Central memory CD4-positive, alpha-beta T cell (primary cell): ENCODE measurements at places on chromosomes 6 and 20.

DNA sequence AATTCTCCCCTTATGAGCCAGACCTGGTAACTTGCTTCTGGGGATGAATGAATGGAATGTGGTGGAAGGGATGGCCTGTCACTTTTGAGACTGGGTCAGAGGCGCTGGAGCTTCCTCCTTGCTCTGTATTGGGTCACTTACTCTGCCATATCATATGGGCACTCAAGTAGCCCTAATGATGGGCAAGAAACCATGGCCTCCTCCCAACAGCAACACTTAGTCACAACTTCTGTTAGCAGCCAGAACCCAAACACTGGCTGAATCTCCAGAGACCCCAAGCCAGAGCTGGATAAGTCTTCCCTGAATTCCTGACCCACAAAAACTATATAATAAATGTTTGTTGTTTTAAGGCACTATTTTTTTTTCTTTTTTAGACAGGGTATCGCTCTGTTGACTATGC, 5.5 kb downstream of the E2F1 start:
- no peak for DNase-seq

GRCh38 chr6:123956492-123957139, 153.0 kb downstream of the NKAIN2 start:
- no peak for DNase-seq

- no peak for DNase-seq
Measured at GRCh38 chr20:35005463-35005961, 49.8 kb downstream of the MYH7B start.

DNA sequence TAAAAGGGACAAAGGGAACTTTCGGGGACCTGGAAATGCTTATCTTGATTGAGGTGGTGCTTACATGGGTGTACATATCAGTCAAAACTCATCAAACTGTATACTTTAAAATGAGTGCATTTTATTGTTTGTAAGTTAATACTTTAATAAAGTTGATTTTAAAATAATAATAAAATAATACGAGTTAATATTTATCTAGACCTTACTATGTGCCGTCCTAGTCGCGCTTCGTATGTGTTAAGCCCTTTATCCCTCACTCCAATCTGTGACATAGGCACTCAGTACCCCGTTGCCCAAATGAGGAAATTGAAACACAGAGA, 47.5 kb downstream of the PDYN start:
- no peak for DNase-seq

DNA sequence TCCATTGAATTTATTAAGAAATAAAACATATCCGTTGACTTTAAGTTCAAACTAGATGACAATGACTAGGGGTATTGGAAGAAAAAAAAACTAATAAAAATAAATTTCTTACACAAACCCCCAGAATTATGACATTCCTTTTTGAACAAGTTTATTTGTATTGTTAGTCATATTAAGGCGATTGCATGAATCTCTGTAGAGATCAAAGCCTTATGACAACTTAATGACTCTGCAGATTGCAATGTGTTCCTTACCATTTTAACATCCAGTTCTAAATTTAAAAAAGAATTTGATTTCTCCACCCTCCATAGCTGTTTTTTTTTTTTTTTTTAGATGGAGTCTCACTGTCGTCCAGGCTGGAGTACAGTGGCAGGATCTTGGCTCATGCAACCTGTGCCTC, 189.8 kb upstream of the CEP162 start:
- no peak for DNase-seq

DNA sequence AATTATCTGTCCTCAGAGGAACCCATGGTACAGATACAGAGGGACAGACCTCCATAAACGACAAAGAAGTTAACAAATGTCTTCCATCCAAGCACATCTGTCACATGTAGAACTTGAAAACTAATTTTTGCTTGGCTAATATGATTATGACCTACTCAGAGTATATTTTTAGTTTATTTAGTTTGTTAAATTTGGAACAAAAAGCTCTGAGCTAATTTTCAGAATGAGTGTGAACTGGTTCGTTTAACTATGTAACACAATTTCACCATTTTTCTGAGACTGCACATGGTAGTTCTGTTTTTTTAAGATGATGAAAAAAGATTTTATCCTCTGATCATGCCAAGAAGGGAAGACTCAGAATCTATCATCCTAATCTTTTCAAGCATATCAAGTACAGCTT, 34.4 kb upstream of the PREP start:
- no peak for DNase-seq

DNA sequence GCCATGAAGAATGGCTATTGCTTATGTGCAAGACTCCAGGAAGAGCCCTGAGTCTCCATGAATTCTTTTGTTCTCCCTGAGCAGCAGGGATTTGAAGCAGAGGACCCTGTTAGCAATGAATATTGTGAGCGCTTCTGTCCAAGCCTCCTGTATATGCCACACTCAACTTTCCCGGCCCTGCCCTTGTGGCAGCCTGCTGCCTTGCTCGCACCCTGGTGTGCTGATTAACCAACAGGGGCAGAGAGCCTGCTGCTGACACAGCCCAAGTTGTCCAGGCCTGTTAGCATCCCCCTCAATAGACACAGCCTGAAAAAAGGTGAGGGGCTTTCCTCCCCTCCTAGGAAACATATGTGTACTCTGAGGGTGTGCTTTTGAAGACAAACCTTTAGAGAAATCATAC, 131.4 kb downstream of the BMP2 start:
- DNase-seq, result no peak
